ENCODE measurements at places on chromosomes 6 and 20. TPM values are rescaled to one million over a fixed set of nuclear protein-coding genes. Genes with fewer than 3 reads are reported as not detected.

GRCh38 chr6:37584654-37585522 lies 85.2 kb upstream of the CCDC167 start:
- peak; percentile 62 for DNase-seq

DNA sequence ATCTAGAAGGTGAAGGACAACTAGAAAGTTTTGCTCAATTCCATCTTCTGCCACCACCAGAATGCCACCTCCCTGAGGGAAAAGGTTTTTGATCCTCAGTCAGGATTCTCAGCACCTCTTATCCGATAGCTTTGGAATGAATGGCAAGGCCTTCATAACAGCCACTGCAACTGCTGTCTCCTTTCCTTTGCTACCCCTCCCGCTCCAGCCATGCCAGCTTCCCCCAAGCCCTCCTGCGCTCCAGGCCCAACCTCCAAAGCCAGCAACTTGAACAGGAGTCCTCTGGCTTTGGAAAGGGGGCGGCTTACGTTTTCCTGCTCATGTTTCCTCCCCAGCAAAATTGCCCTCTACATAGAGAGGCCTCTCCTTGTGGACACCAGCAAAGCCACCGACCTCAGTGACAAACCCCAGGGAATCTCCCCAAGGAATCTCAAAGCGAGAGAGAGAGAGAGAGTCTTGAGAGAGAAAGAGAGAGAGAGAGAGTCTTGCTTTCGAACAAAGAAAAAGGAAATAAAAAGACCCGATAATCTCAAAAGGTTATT lies 420 bp upstream of the BTN2A1 start:
- peak; percentile 58 for DNase-seq

DNA sequence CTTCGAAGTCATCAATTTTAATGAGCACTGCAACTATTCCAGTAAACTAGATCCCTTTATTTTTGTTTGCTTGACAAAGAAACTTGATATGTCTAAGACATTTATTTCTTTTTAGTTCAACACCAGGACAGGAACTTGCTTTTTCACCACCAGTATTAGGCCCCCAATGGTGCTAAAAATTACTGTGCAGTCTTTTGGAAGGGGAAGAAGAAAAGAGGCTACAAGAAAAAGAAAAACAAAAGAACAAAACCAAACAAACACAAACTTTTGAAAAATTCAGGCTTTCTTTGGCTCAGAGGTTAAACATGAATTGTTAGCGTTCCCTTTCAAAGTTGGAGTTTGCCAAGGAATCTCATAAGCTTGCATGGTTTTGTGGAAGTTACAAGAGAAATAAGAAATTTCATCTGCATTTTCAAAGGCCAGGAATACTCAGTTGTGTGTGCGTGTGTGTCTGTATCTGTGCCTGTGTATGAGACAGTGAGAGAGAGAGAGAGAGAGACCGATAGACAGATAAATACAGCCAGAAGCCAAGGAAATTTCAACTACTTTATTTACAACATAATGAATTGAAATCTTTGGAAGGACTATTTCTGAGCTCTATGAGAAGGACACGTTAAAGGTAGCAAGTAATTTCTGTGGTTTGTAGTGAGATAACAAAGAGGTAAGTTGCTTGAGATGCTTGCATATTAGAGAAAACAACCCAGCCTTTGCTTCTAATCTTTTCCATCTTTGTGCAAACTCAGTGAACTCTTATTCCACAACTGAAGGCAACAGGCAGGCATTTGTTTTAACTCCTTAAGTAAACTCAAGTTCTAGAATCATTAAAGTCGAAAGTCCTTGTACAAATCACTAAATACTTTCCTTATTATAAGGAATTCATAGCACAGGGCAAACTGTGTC lies 171.0 kb upstream of the CITED2 start:
- DNase-seq = no peak

The TXNDC5 gene
- total RNA-seq = 96.7 TPM

The MTHFD1L gene
- 65.3 TPM for total RNA-seq

DNA sequence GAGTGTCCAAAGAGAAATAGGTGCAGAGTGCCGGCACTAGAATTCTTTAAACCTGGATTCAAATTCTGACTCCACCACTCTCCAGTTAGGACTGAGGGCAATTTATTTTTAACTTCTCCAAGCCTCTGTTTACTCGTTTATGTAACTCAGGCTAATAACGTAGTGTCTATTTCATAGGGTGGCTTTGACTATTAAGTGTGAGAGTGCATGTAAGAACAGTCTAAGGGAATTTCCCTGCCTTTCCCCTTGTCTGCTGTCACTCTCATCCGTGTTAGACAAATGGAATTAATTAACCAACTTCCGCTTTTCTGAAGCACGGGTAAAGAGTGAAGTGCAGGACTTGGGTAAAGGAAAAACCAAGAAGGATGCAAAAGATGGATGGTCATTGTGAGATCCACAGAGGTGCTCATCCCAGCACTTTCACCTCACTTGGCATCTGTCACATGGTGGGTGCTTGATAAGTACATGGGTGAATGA lies 4.1 kb upstream of the ZKSCAN8 start:
- no peak for DNase-seq

- peak; percentile 89 for DNase-seq
Measured at GRCh38 chr6:89412071-89413005, at the start of gene RRAGD. Gene RRAGD, minus strand, starts transcription at chr6:89412273. Its CDS starts 280 bp downstream, at chr6:89411993.

GRCh38 chr20:42483730-42484303 lies 705.9 kb downstream of the PTPRT start:
- DNase-seq = no peak
